Muscle of arm (tissue), 14 donors: ENCODE measurements at places on chromosomes 3 and 15.
A peak's percentile ranks its signal among the peaks of the same experiment; 100 is the strongest.

GRCh38 chr3:72520690-72521308 is 327.4 kb downstream of the SHQ1 start:
- DNase-seq = no peak

GRCh38 chr3:112334691-112335433 is 1.9 kb downstream of the CD200 start:
- peak; percentile 41 for DNase-seq

DNA sequence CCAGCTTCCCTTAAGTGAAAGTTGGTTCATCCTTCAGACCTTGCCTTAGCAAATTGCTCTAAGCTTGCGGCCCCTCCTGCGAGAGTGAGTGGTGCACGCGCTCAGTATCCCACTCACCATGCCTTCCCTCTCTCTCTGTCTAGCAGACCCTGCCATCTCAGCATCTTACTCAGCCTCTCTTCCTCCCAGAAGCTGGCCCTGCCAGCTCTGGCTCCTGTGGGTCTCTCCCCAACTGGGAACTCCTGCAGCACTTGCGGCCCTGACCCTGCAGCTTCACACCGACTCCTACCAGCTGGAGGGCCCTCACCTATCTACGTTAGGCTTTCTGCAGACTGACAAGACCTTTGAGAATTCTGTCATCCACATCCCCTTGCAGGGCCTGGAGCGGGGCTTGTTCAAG is 286.1 kb upstream of the TLE3 start:
- DNase-seq = no peak

DNA sequence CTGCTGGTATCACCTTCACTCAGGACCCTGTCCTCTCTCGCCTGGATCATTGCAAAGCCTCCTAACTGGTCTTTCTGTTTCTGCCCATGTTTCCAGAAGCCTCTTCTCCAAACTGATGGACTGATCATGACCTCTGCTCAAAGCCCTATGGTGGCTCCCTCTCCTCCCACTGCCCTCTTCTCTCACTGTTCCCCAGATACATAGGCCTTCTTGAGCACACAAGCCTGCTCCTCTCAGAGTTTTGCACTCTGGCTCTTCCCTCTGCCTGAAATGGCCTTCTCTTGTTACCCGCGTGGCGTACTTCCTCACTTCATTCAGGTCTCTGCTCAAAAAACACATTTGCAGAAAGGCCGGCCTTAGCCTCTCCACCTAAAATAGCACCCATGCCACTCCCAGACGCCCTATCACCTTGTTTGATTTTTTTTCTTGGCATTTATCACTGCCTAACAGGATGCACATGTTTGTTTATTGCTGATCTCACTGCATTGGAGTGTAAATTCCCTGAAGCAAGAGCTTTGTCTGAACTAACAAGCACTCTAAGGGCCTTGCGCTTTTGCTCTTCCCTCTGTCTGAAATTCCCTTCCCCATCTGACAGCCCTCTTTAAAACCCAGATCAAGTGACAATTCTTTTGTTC is 1.4 kb upstream of the ETFA start:
- DNase-seq = no peak

GRCh38 chr3:65778968-65779367 is 259.8 kb downstream of the MAGI1 start:
- DNase-seq = no peak
